ENCODE measurements at places on chromosomes 11 and 22.

- DNase-seq, result no peak
Observed at GRCh38 chr11:83600661-83601060, 314.5 kb upstream of the CCDC90B start.

DNA sequence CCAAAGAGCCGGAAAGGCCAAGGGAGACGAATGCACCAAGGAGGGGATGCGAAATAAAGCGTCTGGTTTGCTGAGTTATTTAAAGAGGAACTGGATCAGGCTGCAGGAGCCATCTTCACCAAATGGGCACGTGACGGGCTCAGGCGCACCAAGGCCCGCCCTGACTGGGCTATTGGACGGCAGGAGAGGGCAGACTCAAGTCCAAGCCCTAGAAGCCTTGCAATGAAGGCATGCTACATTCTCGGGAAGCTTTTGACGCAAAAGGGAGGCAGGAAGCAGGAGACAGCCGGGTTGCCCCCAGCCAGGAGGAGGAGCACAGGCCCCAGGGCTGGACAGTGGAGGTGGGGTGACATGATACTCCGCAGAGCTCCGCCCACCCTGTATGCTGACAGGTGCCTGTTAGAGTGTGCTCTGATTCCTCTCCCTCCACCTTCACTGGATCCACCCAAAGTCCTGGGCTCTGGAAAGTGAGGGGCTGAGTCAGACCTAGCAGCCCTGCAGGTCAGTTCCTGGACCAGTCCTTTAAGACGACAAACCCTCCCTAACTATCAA lies 41.5 kb upstream of the BID start:
- DNase-seq, result no peak

- DNase-seq, result no peak
Observed at GRCh38 chr11:93822359-93822758, 28.1 kb downstream of the VSTM5 start.

DNA sequence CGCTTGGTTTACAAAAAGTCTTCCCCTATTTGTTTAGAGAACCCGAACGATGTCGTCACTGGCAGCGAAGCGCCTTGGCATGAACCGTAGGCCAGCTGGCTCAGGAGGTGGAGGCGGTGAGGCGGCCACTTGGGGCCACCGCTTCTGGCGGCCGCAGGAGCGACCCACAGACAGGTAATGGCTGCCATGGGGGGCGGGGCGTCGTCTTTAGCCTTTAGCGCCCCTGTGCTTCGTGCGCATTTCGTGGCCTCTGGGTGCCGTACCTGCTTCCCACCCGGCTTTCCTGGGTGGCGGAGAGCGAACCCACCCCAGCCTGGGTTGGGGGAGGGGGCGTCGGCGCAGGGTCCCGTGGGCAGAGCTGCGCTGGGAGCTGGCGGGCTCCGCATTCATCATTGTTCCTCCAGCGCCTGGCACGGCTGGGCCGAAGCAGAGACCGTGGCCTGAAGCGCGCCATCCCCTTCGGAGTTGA lies 469 bp upstream of the OSBP2 start:
- peak; percentile 68 for DNase-seq

GRCh38 chr11:96620464-96621044 lies 230.7 kb downstream of the JRKL start:
- DNase-seq, result no peak

GRCh38 chr11:17734986-17735817 lies 621 bp downstream of the KCNC1 start:
- no peak for DNase-seq

GRCh38 chr11:44179173-44179572 lies 83.7 kb downstream of the EXT2 start:
- DNase-seq, result no peak

DNA sequence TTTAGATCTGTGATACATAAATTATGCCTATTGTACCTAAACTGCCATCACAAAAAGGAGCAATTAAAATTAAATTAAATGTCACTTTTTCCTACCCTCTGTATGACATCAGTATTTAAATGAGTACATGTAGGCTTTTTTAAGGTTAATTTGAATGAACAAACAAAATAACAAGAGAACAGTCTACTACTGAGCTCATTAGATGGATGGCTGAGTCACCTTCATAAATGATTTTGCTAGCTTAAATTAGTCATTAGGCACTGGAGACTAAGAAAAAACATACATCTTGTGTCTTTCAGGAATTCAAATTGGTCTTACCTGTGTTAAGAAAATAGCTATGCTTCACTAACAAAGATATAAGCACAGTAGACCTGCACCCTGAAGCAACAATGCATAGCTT lies 153.6 kb downstream of the RCN1 start:
- DNase-seq, result no peak

GRCh38 chr11:31957674-31958073 lies 133.2 kb upstream of the RCN1 start:
- no peak for DNase-seq

- DNase-seq, result no peak
Observed at GRCh38 chr22:49034836-49035817, 792.5 kb downstream of the BRD1 start.

DNA sequence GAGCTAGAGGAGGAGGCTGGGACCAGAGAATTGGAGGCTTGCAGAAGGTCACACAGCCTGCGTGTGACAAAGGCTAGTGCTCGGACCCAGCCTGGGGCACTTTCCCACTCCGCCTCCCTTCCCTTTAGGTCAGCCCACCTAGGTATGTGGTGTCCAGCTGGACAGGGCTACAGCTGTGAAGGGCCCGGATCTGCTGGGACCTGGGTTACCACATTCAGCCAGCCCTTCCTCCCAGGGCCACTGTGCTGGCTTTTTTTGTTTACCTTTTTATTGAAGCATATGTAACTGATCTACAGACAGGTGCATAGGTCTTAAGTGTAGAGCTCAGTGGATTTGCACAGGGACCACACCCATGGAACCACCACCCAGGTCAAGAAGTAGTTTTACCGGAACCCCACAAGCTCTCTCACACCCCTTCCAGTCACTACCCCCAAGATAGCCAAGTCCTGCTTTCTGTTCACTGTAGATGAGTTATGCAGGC lies 8.7 kb downstream of the CAPN5 start:
- DNase-seq, result no peak
